Left lobe of liver (tissue), 2 donors: ENCODE measurements at places on chromosomes 6 and 20.

DNA sequence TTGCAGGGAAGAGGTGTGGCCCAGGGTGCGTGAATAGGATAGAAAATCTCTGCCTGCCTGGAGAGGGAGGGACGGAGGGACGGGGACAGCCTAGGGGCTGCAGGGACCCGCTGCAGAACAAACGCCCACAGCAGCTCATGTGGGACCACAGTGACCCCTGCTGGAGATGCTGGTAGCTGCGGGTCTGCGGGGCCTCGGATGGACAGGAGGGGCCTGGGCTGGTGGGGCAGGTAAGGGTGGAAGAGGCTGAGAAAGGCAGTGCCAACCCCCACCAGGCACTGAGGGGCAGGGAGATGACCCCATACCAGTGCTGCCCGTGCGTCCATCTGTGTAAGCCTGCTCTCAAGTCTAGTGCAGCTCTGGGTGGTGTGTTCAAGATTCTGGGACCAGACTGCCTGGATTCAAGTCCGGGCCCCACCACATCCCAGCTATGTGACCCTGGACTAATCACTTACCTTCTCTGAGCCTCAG, 39.4 kb downstream of the KIAA1755 start:
- DNase-seq: peak; percentile 68

DNA sequence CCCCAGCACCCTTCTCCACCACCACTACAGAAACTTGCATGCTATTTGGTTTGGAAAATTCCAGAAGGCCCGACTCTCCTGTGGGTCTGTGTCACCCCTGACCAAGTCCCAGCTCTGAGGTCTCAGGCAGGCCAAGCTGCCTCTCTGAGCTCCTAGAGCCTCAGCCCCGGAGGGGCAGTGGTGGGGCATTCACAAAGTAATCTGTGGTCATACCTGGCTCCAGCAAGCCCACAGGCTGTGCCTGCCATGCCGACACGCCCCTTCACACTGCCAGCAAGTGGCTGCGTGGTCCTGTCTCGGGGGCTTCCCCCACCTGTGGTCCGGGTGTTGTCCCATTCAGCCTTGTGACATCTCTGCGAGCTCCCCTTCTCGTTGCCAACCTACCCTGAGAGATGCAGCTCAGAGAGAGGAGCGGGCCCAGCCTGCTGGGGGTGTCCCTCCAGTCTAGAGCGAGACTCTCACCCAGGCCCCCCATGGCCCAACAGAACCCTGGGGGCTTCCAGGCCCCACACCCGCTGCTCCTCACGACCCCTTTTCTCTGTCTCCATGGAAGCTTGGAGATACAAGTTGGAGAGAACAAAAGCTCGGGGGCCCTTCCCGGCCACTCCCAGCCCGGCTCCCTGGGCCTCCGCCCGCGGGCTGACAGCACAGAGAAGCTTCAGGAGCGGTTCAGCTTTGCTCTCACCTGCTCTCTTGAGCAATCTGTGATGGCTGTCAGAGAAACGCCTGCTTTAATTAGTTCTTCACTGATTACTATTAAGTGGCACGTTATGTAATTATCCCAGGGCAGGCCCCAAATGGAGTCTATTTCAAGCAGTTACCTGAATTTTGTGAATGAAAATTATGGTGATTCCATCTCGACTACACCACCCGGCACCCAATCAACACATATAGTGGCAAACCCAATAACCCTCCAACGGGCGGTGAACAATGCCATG, 147.7 kb upstream of the PHACTR3 start:
- no peak for DNase-seq

DNA sequence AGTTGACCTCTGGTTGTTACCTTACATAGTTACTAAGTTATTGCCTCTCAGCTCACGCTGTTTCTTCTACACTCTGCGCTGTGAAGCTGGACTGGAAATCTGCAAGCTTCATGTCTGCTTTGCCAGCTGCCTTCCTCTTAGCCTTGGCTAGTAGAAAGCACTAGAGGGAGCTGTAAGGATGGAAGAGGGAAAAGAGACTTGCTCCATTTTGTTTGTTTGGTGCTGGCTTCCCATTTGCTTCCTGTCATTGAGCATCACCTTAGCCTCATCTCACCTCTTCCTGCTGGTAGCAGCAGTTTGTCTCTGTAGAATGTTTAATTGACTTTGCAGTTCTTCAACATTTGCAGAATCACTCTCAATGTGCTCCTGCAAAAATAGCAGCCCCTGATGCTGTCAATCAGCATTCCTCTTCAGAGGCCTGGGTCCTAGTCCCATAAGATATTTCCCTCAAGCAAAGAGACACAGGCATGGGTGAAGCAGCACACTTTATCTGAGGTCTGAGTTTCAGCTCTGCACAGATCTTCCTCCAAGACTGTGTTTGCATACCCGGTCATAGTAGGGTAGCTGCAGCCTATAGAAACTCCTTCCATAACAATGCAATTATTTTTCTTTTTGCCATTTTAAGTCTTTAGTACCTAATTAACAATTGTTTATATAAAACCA, 302.2 kb upstream of the EPHA7 start:
- no peak for DNase-seq

DNA sequence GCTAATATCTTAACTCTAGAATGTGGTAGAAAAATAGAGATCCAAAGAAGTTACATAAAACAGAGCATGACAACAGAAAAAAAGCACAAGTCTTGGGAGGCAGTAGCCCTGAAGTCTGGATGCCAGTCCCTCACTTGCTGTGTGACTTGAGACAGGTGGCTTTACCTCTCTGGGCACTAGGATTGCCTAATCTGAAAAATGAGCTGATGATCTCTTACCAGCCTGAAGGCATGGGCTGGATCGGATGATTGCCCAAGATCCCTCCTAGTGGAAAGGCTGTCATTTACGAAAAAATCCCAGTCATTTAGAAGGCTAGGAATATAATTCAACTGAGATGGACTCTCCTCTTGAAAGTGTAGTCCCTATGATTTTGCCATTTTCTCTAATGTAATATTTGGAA, 10.9 kb upstream of the GCM1 start:
- no peak for DNase-seq

DNA sequence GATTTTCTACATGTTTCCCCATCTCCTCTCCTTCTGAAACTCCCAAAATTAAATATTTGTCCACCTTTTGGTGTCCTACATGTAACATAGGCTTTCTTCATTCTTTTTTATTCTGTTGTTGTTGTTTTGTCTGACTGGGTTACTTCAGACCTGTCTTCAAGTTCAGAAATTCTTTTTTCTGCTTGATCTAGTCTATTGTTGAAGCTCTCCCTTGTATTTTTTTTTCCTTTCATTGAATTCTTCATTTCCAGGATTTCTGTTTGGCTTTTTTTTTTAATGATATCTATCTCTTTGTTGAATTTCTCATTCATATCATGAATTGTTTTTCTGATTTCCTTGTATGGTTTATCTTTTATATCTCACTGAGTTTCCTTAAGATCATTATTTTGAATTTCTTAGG, 20.6 kb upstream of the LGSN start:
- no peak for DNase-seq

DNA sequence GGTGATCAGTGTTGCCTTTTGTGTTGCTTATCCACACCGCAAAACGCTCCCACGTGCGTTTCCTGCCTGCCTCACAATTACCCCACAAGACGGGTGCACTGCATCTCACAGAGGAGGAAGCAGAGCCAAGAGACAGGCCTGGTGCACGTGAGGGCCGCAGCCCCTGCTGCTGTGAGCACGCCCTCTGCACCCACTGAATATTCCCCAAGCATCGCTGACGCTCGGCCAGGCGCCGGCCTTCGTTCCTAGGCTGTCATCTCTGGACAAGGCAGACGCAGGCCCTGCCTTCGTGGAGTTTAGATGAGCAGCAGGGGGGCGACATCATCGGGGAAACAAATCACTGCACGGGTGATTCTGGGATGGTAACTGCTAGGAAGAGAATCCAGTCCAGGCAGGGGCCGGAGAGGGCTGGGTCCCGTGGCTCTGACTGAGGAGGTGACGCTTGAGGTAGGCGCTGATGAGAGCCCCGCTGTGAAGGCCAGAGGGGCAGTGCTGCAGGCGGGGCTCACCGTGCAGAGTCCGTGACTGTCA, 162.4 kb upstream of the QKI start:
- no peak for DNase-seq

DNA sequence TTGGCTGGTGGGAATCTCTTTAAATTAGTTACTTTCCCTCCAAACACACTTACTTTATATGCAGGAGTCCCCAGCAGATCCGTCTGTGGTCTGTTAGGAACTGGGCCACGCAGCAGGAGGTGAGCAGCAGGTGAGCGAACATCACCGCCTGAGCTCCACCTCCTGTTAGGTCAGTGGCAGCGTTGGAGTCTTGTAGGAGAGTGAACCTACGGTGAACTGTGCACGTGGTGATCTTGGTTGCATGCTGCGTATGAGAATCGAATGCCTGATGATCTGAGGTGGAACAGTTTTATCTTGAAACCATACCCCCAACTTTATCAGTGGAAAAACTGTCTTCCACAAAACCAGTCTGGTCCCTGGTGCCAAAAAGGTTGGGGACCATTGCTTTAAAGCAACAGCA, 5.0 kb downstream of the SERPINB6 start:
- DNase-seq: no peak

- no peak for DNase-seq
Measured at GRCh38 chr6:7243179-7243981, 69.6 kb downstream of the SSR1 start.

GRCh38 chr20:2084703-2085102, 16.9 kb upstream of the STK35 start:
- DNase-seq: peak; percentile 53

- DNase-seq: no peak
Measured at GRCh38 chr20:37162646-37163045, 16.5 kb upstream of the RPN2 start.

- DNase-seq: no peak
Measured at GRCh38 chr6:164694386-164694785, 615.0 kb downstream of the C6orf118 start.

DNA sequence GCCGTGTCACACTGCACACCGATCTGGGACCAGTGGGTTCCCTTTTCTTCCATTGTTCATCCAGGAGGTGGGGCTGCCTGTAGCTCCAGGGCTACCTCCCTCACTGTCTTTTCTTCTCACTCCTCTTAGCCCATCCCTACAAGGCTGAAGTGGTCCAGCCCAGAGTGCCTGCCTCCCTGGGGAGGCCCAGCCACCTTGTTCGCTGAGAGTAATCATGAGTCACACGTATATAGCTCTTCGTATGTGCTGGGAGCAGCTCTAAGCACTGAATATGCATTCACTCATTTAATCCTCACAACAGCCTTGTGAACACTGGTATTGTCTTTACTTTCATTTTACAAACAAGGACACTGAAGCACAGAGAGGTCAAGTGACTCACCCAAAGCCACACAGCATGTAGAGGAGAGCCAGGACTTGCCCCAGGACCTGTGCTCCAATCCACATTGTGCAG, 14.7 kb upstream of the CCDC167 start:
- DNase-seq: no peak

GRCh38 chr6:19834858-19835257, 2.3 kb upstream of the ID4 start:
- DNase-seq: no peak

DNA sequence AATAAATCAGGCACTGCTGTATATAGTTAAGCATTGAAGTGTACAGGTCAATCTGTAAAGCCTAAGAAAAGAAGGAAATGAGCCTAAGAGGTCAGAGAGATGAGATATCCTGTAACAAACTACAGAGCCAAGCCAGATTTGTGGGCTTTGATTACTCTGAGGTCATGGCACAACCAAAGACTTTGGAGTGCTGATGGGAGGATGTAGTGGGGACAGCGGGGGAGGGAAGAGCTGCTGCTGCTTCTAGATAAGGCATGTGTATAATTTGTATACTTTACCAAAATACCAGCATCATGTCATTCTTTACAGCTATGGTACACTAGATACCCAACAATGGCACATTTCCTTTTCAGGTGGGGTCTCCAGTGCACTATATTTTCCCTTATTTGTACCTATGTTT, 102.5 kb downstream of the OGFRL1 start:
- DNase-seq: no peak

GRCh38 chr6:127146932-127147331, 28.5 kb downstream of the RSPO3 start:
- DNase-seq: no peak
